ENCODE measurements at places on chromosomes 6 and 20. TPM values are rescaled to one million over a fixed set of nuclear protein-coding genes. Genes with fewer than 3 reads are reported as not detected.

The TBC1D22B gene
- 7.5 TPM for total RNA-seq

DNA sequence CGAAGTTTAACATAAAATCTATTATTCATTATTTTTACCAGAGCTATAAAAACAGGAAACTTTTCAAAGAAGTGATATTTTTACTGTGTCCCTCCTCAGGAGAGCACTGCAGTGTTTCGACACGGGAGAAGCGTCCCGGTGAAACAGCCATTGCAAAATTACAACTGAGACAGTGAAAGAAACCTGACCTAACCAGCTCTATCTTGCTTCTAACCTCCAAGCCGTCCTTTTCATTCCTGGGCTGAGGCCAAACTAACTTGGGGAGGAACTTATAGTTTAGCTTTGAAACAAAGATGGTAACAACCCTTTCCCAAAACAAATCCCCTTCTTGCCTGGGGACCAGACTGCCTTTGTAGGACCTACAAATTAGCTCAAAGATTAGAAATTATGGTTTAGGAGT, 79.2 kb downstream of the WDR27 start:
- no peak overlapping the region for H3K27ac ChIP-seq
- DNase-seq = no peak
- no peaks in the 10 kb centered on the region for H3K27me3 ChIP-seq
- H3K4me1 ChIP-seq = no peaks in the 10 kb centered on the region

The SAMD10 gene
- 3.1 TPM for total RNA-seq

DNA sequence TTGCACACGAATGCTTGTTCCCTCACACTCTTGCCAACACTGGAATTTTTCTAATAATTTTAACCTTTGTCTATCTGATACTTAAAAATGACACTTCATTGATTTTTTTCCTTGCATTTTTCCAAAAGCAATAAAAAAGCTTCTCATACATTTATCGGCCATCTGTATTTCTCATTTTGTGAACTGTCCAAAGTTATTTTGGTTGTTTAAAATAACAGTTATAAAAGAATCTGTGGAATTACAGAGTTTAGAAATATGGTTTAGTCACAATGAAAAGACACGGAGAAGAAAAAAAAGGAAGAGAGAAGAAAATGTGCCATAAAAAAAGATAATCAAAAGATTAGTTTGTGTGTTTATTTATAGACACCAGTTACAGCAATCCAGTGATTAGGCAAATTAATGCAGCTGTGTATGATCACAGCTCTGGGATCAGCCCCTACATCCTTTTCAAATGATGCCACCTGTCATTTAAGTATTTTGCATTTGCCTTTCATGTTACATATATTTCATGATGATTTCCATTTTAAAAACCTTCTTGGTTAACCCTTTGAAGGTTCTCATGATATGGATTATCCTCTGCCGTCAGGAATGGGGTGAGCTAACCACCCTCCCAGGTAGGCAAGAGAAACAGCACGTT, 171.7 kb downstream of the BACH2 start:
- no peaks in the 10 kb centered on the region for H3K27me3 ChIP-seq
- H3K4me3 ChIP-seq = no peak overlapping the region
- H3K27ac ChIP-seq = no peak overlapping the region

- H3K27me3 ChIP-seq = no peaks in the 10 kb centered on the region
- H3K36me3 ChIP-seq = no peaks in the 10 kb centered on the region
- no peak overlapping the region for H3K4me3 ChIP-seq
- H3K27ac ChIP-seq = no peak overlapping the region
Measured at GRCh38 chr20:52213995-52214394, 22.4 kb upstream of the ZFP64 start.

- no peaks in the 10 kb centered on the region for H3K36me3 ChIP-seq
Measured at GRCh38 chr20:10219452-10219791, 792 bp downstream of the SNAP25 start.

The SLC17A9 gene
- 1.8 TPM for total RNA-seq

- H3K4me1 ChIP-seq = no peaks in the 10 kb centered on the region
- no peak overlapping the region for H3K27ac ChIP-seq
- DNase-seq = no peak
- H3K27me3 ChIP-seq = no peaks in the 10 kb centered on the region
- H3K36me3 ChIP-seq = no peaks in the 10 kb centered on the region
Measured at GRCh38 chr6:5028921-5029320, 25.1 kb upstream of the RPP40 start.

- H3K4me3 ChIP-seq = no peak overlapping the region
- H3K4me1 ChIP-seq = peaks cover 62% of the 10 kb centered on the region
- DNase-seq = peak; percentile 76
- peak overlapping the region; percentile 97 for H3K27ac ChIP-seq
- H3K36me3 ChIP-seq = peaks cover 60% of the 10 kb centered on the region
- no peaks in the 10 kb centered on the region for H3K27me3 ChIP-seq
Measured at GRCh38 chr20:45336530-45337366, 11.5 kb downstream of the SDC4 start.

The C6orf132 gene
- 1.9 TPM for total RNA-seq

The GRM1 gene
- 0.07 TPM for total RNA-seq

DNA sequence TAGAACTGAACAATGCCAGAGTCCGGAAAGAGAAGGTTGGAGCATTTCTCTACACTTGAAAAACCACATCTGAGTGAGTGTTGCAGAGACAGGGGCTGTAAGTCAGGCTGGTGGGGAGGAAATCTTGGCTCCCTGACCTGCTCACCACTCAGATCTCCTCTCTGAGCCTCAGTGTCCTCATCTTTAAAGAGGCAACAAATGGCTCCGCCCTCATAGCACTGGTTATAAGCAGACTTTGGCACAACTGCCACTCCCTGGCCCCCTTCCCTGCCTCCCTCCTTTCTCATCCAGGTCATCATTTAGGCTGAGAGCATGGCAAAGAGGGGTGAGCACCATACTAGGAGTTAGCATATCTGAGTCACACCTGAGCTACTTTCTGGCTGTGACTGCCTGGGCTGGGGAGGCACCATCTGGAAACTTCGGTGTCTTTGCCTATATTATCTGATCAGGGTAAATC, 10.6 kb downstream of the SIRPG start:
- H3K27me3 ChIP-seq = no peaks in the 10 kb centered on the region
- no peak overlapping the region for H3K4me3 ChIP-seq
- peak; percentile 26 for DNase-seq
- no peak overlapping the region for H3K27ac ChIP-seq
- H3K4me1 ChIP-seq = no peaks in the 10 kb centered on the region
- no peaks in the 10 kb centered on the region for H3K36me3 ChIP-seq

GRCh38 chr6:95686895-95687294, 109.6 kb downstream of the MANEA start:
- H3K36me3 ChIP-seq = no peaks in the 10 kb centered on the region
- H3K4me3 ChIP-seq = no peak overlapping the region
- no peaks in the 10 kb centered on the region for H3K27me3 ChIP-seq
- peaks cover 6% of the 10 kb centered on the region for H3K4me1 ChIP-seq
- no peak overlapping the region for H3K27ac ChIP-seq

- H3K4me1 ChIP-seq = no peaks in the 10 kb centered on the region
- no peak for DNase-seq
- no peak overlapping the region for H3K4me3 ChIP-seq
- H3K27ac ChIP-seq = no peak overlapping the region
Measured at GRCh38 chr6:74879976-74880375, 325.9 kb downstream of the COL12A1 start.

DNA sequence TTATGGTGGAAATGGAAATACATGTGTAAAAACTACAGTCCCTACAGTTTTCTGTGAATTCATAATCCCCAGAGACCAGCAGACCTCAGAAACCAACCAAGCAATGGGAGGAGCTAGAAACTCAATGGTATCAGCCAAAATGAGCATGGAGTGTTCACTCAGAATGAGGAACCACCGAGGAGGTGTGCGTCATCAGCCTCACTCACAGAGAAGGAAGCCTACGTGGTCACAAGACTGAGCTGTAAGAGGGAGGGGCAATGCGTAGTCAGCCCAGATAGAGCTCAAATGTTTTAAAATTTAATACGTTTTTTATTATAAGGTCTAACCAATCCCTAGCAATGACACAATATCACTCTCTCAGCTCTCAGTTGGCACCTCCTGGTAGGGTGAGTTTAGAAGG, 17.4 kb downstream of the MYLK4 start:
- no peak overlapping the region for H3K4me3 ChIP-seq
- H3K4me1 ChIP-seq = no peaks in the 10 kb centered on the region
- DNase-seq = peak; percentile 81
- peak overlapping the region; percentile 89 for H3K27ac ChIP-seq
- no peaks in the 10 kb centered on the region for H3K27me3 ChIP-seq
- H3K36me3 ChIP-seq = no peaks in the 10 kb centered on the region

The DEF6 gene
- total RNA-seq = 1.4 TPM

The BANF2 gene
- total RNA-seq = not detected

DNA sequence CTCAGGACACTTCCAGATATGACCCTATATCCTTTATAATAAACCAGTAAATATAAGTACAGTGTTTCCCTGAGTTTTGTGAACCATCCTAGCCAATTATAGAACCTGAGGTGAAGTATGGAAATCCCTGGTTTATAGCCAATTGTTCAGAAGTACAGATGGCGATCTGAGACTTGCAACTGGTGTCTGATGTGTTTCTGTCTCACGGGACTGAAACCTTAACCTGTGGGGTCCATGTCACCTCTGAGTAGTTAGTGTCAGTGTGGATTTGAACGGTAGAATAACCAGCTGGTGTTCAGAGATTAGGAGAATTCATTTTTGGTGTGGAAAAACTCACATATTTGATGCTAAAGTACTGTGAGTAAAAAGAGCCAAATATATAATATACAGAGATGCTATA, 606.6 kb downstream of the MAFB start:
- H3K4me1 ChIP-seq = no peaks in the 10 kb centered on the region
- H3K27ac ChIP-seq = no peak overlapping the region
- H3K27me3 ChIP-seq = no peaks in the 10 kb centered on the region

- DNase-seq = no peak
- H3K36me3 ChIP-seq = no peaks in the 10 kb centered on the region
Measured at GRCh38 chr6:48080227-48081009, 30.6 kb downstream of the PTCHD4 start.

DNA sequence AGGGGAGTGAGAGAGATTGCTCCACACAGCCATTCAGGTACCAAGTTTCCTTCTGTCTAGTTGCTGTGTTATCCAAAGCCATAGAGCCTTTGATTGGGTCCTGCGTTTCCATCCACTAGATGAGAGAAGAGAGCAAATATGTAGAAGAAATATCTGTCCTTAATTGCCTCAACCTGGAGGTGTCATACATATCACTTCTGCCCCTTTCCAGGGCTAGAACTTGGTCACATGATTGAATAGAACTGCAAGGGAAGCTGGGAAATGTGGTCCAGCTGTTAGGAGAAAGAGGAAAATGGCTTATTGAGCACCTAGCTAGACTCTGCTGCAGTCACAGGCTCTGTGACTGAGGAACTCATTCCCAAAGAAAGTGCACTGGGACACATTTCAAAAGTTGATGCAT, 115.6 kb upstream of the JAG1 start:
- H3K4me3 ChIP-seq = no peak overlapping the region
- no peaks in the 10 kb centered on the region for H3K36me3 ChIP-seq
- no peaks in the 10 kb centered on the region for H3K4me1 ChIP-seq
- no peaks in the 10 kb centered on the region for H3K27me3 ChIP-seq

The ABHD16B gene
- total RNA-seq = not detected

The SLC17A3 gene
- not detected for total RNA-seq

The B4GALT5 gene
- 24.4 TPM for total RNA-seq

The CST4 gene
- not detected for total RNA-seq

The PGC gene
- total RNA-seq = not detected

- no peak overlapping the region for H3K4me3 ChIP-seq
- H3K4me1 ChIP-seq = no peaks in the 10 kb centered on the region
- no peaks in the 10 kb centered on the region for H3K27me3 ChIP-seq
- DNase-seq = peak; percentile 26
Measured at GRCh38 chr6:169859401-169859977, 108.1 kb downstream of the ERMARD start.

The RAET1E gene
- total RNA-seq = 0.52 TPM

DNA sequence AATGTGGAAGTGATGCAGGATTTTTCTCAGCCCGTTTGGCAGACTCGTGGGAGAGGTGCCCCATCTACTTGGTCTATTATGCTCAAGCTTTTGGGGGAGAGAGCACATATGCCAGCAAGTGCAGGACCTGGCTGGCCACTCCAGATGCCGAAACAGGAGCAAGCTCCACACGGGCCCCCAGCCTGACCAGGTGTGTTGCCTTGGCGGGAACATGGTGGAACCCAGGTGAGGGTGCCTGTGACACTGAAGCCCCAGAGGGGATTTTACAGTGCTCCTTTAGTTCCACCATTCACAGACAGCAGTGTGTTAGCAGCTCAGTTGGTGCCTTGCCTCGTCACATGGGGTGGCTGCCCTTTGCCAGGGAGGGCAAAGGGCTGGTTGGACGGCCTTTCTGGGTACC, 798.9 kb downstream of the EYS start:
- H3K27me3 ChIP-seq = no peaks in the 10 kb centered on the region
- H3K27ac ChIP-seq = no peak overlapping the region
- no peak overlapping the region for H3K4me3 ChIP-seq
- no peaks in the 10 kb centered on the region for H3K4me1 ChIP-seq
- H3K36me3 ChIP-seq = no peaks in the 10 kb centered on the region

- no peak overlapping the region for H3K4me3 ChIP-seq
- H3K4me1 ChIP-seq = no peaks in the 10 kb centered on the region
- no peak for DNase-seq
- H3K36me3 ChIP-seq = no peaks in the 10 kb centered on the region
Measured at GRCh38 chr6:131693384-131693783, 7.8 kb downstream of the OR2A4 start.

- H3K4me1 ChIP-seq = no peaks in the 10 kb centered on the region
- DNase-seq = no peak
- no peaks in the 10 kb centered on the region for H3K36me3 ChIP-seq
Measured at GRCh38 chr20:6420336-6420735, 297.5 kb upstream of the FERMT1 start.

DNA sequence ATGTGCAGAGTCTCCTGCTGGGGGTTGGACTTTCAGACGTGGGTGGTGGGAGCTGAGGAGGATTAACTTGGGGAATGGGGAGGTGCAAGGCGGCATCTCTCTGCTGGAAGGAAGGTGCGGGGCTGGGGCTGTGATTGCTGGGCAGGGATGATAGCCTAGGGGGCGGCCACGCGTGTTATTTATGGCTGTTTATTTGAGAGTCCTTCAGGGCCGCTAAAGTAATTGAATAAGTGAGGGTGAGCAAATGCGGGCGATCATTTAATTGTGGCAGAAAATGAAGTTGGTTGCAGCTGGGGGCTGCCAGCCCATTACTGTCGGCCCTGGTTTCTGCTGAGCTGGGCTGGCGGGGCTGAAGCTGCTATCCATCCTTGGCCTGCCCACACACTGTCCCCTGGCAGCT, 7.5 kb upstream of the IP6K3 start:
- no peak for DNase-seq
- H3K27ac ChIP-seq = no peak overlapping the region
- H3K4me3 ChIP-seq = no peak overlapping the region
- H3K27me3 ChIP-seq = no peaks in the 10 kb centered on the region
- peaks cover 19% of the 10 kb centered on the region for H3K4me1 ChIP-seq
- H3K36me3 ChIP-seq = no peaks in the 10 kb centered on the region

The HCRTR2 gene
- not detected for total RNA-seq

The COX7A2 gene
- total RNA-seq = 647 TPM

DNA sequence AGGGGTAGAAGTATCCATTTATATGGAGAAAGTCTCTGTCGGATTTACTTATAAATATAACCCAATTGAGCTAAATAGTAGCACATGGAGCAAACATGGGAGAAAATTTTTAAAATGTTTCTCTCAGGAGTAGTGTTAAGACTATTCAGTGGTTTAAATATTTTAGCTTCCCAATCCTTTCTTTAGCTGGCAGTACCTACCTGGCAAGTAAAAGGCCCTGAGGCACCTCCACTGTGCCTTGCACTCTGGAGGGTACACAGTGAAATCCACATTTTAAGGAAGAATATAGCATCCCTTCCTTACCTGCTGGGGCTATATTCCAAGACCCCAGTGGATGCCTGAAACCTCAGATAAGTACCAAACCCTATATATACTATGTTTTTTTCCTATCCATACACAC, 124.2 kb downstream of the KLHL32 start:
- H3K27ac ChIP-seq = no peak overlapping the region
- H3K27me3 ChIP-seq = no peaks in the 10 kb centered on the region
- H3K36me3 ChIP-seq = no peaks in the 10 kb centered on the region
- no peaks in the 10 kb centered on the region for H3K4me1 ChIP-seq

GRCh38 chr20:54026295-54027064, 43.9 kb downstream of the BCAS1 start:
- H3K27me3 ChIP-seq = no peaks in the 10 kb centered on the region
